ENCODE measurements at places on chromosomes 13 and 19.

GRCh38 chr19:34337739-34338138 lies 27.3 kb upstream of the GPI start:
- no peak for DNase-seq

- peak; percentile 49 for DNase-seq
Measured at GRCh38 chr19:49746206-49746958, 16.7 kb downstream of the TSKS start.

- DNase-seq = no peak
Measured at GRCh38 chr19:38303517-38304351, at the start of gene C19orf33. Gene C19orf33 (plus strand): TSS chr19:38304251. CDS start chr19:38304262, 11 bp downstream.

DNA sequence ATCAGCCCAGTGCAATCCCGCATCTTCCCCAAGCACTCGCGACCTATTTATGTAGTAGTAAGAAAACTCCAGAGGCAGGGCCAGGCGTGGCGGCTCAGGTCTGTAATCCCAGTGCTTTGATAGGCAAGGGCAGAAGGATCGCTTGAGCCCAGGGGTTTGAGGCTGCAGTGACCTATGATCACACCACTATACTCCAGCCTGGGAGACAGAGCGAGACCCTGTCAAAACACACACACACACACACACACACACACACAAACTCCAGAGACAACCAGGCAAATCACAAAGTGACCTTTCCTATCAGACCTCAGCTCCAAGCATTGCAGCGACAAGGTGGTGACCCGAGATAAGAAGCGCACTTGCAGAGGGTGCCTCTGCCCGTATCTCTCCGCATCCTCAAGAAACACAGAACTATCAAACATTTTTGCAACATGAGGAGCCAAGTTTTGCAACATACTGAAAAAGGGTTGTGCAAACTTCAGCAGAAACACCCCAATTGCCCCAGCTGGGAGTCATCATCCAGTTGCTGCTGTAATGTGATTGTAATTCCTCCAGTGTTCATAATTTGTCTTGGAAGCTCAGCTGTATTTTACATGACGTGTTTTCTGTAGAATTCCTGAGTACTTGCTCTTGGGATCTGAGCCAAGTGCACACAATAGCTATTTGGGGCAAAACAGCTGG lies 8.7 kb upstream of the KLF2 start:
- peak; percentile 99 for DNase-seq

DNA sequence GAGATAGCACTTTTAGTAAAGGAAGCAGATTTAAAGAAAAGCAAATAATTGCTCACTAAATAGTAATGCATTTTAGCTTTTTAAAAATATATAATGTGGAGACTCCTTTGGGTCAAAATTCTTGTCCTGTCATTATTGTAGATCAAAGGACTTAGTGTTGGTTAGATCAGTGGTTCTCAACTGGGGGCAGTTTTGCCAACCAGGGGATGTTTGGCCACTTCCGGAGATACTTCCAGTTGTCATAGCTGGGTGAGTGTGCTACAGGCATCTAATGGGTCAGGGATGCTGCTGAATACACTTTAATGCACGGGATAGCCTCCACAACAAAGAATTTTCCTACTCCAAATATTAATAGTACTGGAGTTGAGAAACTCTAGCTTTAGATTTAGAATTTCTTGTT lies 126.8 kb downstream of the LMO7 start:
- no peak for DNase-seq

DNA sequence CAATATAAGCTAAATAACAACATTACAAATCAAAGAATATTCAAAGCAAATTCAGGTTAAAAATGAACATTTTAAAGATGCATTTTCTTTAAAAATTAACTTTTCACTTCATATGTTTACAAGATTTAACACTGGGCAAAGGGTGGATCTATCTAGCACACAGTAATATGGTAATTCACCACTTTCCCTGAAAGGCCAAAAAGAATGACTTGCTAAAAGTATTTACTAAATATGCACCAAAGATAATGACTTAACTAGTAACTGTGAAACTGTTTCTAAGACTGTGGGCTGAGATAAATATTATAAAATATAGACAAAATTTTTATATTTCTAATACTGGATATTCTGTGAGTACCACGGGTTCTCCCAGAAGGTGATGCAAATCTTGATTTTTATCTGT lies 4.5 kb upstream of the EEF1AKMT1 start:
- no peak for DNase-seq

- DNase-seq = peak; percentile 3
Measured at GRCh38 chr19:28242317-28242927, 970.5 kb downstream of the UQCRFS1 start.

DNA sequence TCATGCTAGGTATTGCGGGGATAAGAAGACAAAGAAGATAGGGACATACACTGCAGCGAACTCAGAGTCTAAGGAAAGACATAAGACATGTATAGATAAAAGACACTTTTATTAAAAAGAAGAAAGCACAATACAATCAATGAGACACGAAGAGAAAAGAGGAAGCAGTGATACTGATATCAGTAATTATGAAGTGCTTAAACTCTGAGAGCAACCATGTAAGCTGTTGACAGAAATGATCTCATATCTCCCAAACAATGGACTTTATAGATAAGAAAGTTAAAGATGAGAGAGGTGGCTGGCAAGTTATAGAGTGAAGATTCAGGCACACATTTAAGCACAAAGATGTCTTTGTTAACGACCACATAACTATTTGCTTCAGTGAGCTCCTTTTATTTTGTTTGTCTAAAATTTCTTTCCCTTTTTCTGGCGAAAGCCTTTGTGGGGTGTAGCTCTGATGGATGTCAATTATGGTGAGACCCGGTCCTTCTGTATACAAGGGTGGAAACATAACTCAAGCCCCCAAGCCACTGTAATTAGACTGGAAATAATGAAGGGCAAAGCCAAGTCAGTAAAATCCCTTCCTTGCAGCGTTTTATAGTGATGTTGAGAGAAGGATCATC lies 818.0 kb upstream of the SLC10A2 start:
- DNase-seq = no peak

GRCh38 chr13:39803156-39803555 lies 147.7 kb downstream of the COG6 start:
- no peak for DNase-seq

- DNase-seq = no peak
Measured at GRCh38 chr13:30730526-30730925, 4.8 kb upstream of the ALOX5AP start.

GRCh38 chr19:46745521-46746280 lies at the start of gene FKRP:
Gene FKRP (plus strand): TSS chr19:46746057. CDS start chr19:46755451, 9,394 bp downstream.
- DNase-seq = no peak

DNA sequence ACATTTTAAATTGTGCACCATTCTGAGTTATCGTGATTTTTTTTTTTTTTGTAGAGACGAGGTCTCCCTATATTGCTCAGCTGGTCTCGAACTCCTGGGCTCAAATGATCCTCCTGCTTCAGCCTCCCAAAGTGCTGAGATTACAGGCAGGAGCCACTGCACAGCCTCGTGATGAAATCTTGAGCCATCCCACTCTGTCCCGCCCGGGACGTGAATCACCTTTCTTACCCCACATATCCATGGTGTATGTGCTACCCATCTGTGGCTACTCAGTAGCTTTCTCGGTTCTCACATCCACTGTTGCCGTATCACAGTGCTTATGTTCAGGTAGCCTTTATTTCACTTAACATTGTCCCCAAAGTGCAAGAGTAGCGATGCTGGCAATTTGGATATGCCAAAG lies 26.5 kb downstream of the PAK4 start:
- no peak for DNase-seq

DNA sequence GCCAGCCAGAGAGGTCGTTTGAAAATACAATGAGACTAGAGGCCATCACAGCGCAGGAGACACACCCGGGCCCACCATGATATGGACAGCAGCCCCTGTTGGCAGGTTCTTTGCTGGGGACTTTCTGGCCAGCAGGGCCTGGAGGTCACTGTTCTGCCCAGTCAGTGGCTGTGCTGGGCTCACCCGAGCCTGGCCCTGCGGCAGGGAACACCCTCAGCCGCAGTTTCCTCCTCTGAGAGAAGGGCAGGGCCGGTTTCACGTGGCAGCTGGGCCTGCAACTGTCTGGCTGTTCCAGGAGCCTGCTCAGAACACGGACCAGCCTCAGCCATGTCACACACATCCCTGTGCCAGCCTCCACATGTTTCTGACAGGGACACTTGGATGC lies 39.4 kb downstream of the ADPRHL1 start:
- DNase-seq = no peak

GRCh38 chr19:55209693-55210472 lies 582 bp upstream of the PTPRH start:
- peak; percentile 96 for DNase-seq

GRCh38 chr13:80989241-80989640 lies 648.3 kb upstream of the SPRY2 start:
- DNase-seq = peak; percentile 6

DNA sequence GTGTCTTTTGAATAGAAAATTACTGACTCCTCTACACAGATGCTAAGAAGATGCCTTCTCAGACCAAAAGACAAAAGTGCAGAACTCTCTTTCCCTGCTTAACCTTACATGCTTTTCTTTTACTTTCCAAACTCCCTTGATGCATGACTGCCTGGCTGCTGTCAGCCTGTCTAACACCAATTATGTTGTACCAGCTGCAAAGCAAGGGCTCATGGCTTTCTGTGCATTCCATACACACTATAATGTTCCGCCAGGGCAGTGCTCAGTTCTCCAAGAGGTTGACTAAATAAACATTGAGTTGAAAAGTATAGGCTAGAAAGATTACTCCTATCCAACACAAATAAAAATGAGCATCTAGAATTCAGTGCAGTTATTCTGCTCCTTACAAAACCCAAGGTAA lies 330.4 kb upstream of the NBEA start:
- peak; percentile 3 for DNase-seq

DNA sequence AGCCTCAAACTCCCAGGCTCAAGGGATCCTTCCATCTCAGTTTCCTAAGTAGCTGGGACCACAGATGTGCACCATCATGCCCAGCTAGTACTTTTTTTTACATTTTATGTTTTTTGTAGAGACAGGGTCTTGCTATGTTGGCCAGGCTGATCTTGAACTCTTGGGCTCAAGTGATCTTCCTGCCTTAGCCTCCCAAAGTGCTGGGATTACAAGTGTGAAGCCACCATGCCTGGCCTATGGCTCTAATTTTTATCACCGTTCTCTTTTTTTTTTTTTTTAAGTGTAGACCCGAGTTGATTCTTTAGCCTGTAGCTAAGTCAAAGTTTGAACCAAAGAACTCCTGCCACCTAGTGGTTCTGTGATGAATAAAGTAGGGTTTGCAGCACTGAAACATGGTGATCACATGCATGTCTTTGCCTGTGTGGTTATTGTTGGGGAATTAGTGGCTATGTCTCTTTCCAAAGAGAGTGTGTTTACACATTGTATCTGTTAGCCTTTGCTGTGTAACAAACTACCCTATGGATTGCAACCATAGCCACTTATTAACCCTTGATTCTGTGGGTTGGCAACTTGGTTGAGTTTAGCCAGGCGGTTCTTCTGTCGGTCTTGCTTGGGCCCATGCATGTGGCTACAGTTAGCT lies 11.6 kb downstream of the NFILZ start:
- DNase-seq = peak; percentile 76

DNA sequence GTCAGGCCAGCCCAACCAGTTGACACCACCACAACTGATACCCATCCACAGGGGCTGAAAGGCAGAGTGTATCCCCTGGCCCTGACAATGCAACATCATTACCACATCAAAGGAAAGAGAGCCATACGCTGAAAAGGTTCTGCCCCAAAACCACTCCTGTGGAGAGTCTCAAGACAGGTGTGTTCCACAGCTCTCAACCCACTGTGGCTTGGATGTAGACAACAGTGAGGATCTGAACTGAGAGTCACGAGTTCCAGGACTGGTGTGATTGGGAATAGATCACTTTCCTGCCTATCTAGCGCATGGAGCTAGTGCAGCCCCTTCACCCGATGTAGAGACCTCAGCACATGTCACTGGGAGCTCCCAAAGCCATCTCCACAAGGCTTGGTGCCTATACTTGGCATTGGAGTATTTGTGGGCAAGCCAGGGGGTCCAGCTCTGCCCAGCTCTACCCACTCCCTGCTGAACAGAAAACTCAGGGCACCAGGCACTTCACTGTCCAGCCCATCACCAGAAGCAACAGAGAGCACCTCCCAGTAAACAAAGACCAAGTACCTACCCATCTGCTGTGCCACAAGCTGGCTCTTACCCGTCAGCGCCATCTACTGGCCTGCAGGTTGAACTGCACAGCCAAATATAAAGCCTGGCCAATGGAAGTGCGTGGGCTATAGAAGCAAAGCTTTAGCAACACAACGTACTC lies 579.5 kb downstream of the UQCRFS1 start:
- DNase-seq = peak; percentile 3

GRCh38 chr13:91105270-91105669 lies 242.2 kb upstream of the MIR17HG start:
- no peak for DNase-seq

GRCh38 chr19:46428239-46429135 lies at the start of gene PNMA8C:
Gene PNMA8C (minus strand): TSS chr19:46428936. CDS start chr19:46428359, 577 bp downstream.
- DNase-seq = peak; percentile 64

- DNase-seq = no peak
Measured at GRCh38 chr13:25768838-25769237, 283.0 kb downstream of the SHISA2 start.

DNA sequence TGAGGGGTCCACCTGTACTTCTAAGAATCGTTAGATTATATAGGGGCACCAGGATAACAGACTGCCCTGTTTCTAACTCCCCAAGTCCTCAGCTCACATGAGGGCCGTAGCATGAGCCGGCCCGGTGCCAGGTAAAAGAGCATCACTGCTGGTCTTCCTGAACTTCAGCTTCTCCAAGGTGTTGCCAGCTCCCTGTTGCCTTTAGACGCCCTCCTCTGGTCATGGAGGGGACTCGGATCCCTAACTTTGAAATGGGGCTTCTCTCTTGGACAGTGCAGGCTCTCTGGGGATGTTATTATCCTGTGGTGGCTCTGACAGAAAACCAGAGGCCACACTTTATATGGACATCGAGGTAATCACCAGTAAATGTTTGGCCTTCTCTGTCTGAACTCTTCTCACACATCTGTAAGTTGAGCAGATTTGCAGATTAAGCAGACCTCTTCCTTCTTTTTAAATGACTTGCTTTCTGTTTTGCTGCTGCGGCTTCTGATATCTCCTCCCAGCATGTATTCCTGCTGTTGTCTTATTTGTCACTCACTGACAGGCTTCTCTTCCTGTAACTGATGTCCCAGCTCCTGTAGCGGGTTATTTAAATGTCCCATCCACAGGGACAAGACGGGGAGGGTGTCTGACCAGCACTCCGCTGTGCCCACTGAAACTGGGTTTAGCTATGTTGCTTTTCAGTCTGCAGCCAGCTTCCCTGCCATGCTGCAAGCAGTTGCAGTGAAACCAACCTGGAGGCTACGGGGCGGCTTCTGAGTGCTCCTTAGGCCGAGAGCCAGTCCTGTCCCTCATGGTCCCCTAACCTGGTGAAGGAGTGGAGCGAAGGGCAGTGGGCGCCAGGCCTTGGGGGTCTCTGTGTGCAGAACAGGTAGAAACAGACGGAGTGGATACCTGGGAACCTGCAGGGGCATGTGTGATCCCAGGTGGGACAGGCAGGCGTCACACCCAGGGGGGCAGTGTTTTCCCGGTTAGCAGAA lies 39.2 kb downstream of the TSSK6 start:
- DNase-seq = no peak

GRCh38 chr13:110309661-110310524 lies 2.8 kb downstream of the COL4A2 start:
- DNase-seq = no peak

- DNase-seq = peak; percentile 31
Measured at GRCh38 chr19:56314018-56314380, 640 bp downstream of the ZSCAN5A start.

All from iris pigment epithelial cell (primary cell).